Bronchial epithelial cell (primary cell): ENCODE measurements at places on chromosomes 2 and 18. TPM values are rescaled to one million over a fixed set of nuclear protein-coding genes. Genes with fewer than 3 reads are reported as not detected.

Gene TSHZ1
- 1.3 and 1.5 TPM in 2 replicates for total RNA-seq

Gene RAPGEF4
- total RNA-seq: 0.26 and 0.90 TPM in 2 replicates

Gene ZNF396
- total RNA-seq: 0.79 and 2.6 TPM in 2 replicates

Gene IL1RL2
- 1.8 and 2.6 TPM in 2 replicates for total RNA-seq

Gene SOCS6
- total RNA-seq: 51.6 and 52.7 TPM in 2 replicates

Gene DNMT3A
- 12.9 and 21.3 TPM in 2 replicates for total RNA-seq

DNA sequence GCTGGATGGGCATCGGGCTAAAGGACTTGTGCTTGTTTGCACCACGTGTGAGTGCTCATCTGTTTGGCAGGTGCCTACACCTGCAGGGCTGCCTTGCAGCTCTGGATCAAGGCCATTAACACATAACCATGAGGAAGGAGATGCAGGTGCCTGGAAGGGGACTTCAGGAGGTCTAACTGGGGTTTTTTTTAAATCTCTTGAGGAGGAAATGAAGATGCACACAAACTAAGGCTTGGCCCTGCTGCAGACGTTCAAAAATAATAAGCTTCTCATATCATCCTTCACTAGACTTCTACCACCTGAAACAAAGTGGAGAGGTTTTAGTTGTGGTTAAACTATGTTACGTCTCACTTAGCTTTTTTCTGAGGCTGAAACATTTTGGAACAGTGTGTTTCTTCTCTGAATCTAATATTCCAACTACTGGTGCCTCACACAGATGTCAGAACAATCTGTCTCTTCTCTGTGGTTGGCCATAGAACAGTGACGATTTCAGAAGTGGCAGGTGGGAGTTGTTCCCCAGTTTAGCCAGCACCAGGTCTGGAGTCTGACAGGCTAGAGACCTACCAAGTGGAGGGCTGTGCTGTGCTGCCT is 36.5 kb downstream of the BCL2L11 start:
- DNase-seq: no peak

- DNase-seq: no peak
Observed at GRCh38 chr2:36392571-36393255, 37.1 kb downstream of the CRIM1 start.

Gene MC4R
- total RNA-seq: under 0.01 TPM in 1 of 2 replicates, not detected in the other

Gene SKOR2
- total RNA-seq: not detected in 2 replicates
